ENCODE measurements at places on chromosomes 7 and 10. TPM values are rescaled to one million over a fixed set of nuclear protein-coding genes. Genes with fewer than 3 reads are reported as not detected.

NACAD gene
- total RNA-seq, result 2.0 TPM

DNA sequence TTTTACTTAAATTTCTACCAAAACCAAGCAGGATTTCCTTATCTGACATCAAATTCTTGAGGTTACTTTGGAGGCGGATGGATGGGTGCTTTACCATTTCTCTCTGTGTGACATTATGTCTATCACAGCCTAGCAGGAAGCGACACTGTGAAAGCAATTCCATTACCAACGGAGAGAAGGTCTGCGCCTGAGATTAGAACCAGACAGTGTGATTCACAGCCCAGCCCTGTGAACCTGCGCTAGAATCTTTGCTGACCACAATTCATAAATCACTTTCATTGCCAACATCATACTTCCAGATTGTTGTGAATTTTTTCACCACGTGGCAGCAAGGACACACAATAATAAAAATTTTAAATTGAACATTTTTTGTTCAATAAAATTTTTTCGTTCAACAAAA, 126.5 kb downstream of the CUBN start:
- peaks cover 44% of the 10 kb centered on the region for H3K4me1 ChIP-seq
- peak overlapping the region; percentile 83 for H3K27ac ChIP-seq
- no peaks in the 10 kb centered on the region for H3K36me3 ChIP-seq
- no peaks in the 10 kb centered on the region for H3K27me3 ChIP-seq

DNA sequence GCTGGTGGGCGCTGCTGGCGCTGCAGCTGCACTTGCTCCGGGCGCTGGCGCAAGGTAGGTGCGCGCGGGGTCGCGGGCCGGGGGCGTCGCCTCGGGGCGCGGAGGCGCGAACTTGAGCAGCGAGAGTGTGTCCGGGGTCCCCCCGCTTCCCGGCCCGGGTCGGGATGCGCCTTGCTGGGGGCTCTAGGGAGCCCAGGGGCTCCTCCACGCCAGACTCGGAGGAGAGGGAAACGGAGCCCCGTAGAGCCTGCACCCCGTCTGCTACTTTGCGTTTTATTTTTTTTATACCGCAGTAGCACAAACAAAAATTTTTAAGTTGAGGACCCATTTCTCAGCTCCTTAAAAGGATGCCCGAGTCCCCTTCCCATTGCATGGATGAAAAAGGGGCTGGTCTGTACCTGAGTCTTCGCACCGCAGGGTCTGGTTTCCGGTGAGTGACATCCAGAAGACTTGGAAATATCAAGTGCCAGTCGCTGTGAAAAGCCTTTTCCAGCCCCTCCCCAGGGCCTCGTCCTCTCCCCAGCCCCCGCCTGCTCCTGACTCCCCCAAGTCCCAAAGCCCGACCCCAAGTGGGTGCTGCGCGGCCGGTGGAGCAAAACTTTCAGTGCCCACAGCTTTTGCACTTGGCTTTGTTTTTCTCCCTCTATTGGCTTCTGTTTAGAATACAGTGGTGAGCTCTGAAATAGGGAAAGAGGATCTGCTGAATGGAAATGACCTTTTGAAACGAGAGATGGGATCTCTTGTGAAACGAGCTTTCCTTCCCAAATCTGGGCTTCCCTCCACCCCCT, 973 bp downstream of the SDK1 start:
- no peak overlapping the region for H3K27ac ChIP-seq
- peaks cover 16% of the 10 kb centered on the region for H3K4me1 ChIP-seq
- no peaks in the 10 kb centered on the region for H3K36me3 ChIP-seq
- DNase-seq, result peak; percentile 50
- H3K4me3 ChIP-seq, result peak overlapping the region; percentile 37

SPACDR gene
- total RNA-seq, result 1.9 TPM

HABP2 gene
- 1.3 TPM for total RNA-seq

SKAP2 gene
- total RNA-seq, result 48.9 TPM

TCAF2 gene
- 1.8 TPM for total RNA-seq

Data from left lung (tissue), 14 donors.